HFFc6 (cell line): ENCODE measurements at places on chromosomes 7 and 10.

DNA sequence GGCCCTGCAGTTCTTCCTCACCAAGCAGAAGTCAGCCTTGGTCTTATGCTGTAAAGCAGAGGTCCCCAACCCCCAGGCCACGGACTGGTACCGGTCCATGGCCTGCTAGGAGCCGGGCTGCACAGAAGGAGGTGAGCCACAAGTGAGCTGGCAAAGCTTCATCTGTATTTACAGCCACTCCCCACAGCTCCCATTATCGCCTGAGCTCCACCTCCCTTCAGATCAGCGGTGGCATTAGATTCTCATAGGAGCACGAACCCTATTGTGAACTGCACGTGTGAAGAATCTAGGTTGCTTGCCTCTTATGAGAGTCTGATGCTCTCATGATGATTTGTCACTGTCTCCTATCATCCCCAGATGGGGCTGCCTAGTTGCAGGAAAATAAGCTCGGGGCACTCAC lies 87.6 kb upstream of the NEBL start:
- no peaks in the 10 kb centered on the region; the same call in 1 of the 2 replicates for H3K27me3 ChIP-seq
- no peaks in the 10 kb centered on the region for H3K4me1 ChIP-seq
- no peak overlapping the region for H3K27ac ChIP-seq
- H3K4me3 ChIP-seq: no peak overlapping the region
- no peak for DNase-seq
- peaks cover 6% of the 10 kb centered on the region for H3K36me3 ChIP-seq

DNA sequence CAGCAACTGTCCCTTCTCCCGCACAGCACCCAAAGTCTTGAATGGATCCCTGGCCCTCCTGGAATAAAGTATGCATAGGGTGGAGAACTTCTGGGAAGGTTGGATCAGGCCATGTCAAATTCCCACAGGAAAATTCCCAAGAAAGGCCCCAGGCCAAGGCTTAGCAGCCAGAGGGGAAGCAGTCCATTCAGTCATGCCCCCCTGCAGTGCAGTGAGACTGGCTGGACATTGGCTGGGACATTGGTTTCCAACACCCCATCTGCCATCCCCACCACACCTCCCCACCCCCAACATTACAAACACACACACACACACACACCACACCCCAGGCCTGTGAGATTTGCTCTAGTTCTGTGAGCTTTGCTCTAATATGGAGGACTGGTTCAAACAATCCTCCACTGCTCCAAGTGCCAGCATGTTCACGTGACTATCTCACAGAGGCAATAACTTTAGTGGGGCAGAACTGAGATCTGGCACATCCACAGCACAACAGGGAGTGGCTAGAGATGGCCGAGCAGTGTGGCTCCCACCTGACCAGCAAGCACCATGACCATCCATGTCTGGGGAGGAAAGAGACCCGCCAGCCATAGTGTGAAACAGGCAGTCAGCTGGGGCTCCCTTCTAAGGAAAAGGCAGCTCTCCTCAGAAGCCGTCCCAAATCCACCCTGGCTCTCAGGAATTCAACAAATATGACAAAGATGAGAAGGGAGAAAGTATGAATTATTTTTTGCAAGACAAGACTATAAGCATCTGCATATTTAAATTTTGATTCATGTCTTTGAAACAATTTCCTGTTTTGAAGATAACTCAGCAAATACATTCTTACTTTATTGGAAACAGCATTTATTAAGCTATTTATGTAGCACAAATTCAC lies 6.7 kb upstream of the FAM170B start:
- H3K27me3 ChIP-seq: peaks cover 21% of the 10 kb centered on the region
- DNase-seq: no peak
- no peaks in the 10 kb centered on the region for H3K36me3 ChIP-seq
- H3K4me1 ChIP-seq: peaks cover 39% of the 10 kb centered on the region
- peak overlapping the region; percentile 95 for H3K27ac ChIP-seq
- H3K4me3 ChIP-seq: peak overlapping the region; percentile 74

DNA sequence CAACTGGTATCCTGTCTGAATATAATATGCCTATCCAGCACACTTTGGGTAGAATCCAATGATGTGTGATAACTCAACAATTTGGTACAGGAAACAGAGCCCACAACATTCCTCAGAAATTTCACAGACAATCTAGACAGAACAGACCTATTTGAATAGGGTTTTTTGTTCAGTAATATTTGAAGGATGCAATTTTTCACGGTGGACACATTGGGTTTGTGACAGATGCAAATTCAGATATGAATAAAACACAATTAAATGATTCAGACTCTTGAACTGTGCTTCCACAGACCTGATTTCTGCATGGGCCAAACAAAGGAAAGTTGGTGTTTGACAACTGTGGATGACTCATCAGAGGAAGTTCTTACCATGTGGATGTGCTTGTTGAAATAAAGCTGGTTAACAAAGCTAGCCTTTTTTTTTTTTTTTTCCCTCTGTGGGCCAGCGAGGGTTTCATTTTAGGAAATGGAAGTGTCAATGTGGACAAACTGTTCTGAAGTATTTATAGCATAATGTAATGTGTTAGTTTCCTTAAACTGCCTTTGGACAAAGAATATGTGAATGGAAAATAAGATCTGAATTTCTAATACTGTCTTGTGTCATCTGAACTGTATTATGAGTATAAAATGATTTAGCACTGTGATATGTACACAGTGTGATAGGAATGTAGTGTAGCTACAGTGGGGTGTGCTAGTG lies 43.2 kb upstream of the FAM133B start:
- H3K4me1 ChIP-seq: peaks cover 76% of the 10 kb centered on the region
- peak; percentile 91 for DNase-seq
- peaks cover 16% of the 10 kb centered on the region for H3K36me3 ChIP-seq
- H3K27ac ChIP-seq: peak overlapping the region; percentile 78

DNA sequence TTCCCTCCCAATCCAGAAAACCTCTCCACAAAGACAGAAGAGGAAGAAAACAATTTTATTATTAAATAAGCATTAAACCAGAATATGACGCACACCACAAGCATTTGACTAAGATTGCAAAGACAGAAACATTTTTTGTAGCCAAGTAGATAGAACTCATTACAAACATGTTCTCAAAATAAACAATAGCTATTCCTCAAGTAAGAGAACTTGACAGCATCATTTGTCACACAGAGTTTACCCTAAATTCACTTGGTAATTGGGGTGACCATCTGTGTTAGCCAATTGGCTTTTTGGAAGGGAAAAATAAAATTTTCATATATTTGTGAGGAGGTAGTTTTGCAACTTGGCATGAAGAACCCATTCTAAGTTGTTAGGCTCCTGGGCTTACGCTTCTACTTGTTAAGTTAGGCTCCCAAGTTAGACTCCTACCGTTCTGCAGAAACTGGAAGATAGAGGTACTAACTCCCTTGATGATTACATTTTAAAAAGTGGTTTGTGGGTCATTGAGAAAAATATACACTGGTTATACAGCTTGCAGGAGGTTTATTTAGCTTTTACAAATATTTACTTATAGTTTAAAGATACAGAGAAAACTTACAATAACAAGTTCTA lies 618.6 kb upstream of the CNTNAP2 start:
- no peaks in the 10 kb centered on the region; the same call in 1 of the 2 replicates for H3K36me3 ChIP-seq
- H3K4me3 ChIP-seq: no peak overlapping the region
- no peak overlapping the region for H3K27ac ChIP-seq
- no peak for DNase-seq

- DNase-seq: no peak
- peaks cover 41% of the 10 kb centered on the region for H3K27me3 ChIP-seq
- H3K4me3 ChIP-seq: no peak overlapping the region
- no peaks in the 10 kb centered on the region for H3K36me3 ChIP-seq
- H3K27ac ChIP-seq: no peak overlapping the region
- H3K4me1 ChIP-seq: no peaks in the 10 kb centered on the region
Measured at GRCh38 chr10:97974526-97975525, 55.6 kb downstream of the CRTAC1 start.
